ENCODE measurements at places on chromosomes 3 and 15.

GRCh38 chr3:182533394-182533793 lies 259.9 kb upstream of the ATP11B start:
- no peak for DNase-seq

GRCh38 chr15:52394118-52394517 lies 98.5 kb upstream of the MYO5C start:
- DNase-seq, result no peak

DNA sequence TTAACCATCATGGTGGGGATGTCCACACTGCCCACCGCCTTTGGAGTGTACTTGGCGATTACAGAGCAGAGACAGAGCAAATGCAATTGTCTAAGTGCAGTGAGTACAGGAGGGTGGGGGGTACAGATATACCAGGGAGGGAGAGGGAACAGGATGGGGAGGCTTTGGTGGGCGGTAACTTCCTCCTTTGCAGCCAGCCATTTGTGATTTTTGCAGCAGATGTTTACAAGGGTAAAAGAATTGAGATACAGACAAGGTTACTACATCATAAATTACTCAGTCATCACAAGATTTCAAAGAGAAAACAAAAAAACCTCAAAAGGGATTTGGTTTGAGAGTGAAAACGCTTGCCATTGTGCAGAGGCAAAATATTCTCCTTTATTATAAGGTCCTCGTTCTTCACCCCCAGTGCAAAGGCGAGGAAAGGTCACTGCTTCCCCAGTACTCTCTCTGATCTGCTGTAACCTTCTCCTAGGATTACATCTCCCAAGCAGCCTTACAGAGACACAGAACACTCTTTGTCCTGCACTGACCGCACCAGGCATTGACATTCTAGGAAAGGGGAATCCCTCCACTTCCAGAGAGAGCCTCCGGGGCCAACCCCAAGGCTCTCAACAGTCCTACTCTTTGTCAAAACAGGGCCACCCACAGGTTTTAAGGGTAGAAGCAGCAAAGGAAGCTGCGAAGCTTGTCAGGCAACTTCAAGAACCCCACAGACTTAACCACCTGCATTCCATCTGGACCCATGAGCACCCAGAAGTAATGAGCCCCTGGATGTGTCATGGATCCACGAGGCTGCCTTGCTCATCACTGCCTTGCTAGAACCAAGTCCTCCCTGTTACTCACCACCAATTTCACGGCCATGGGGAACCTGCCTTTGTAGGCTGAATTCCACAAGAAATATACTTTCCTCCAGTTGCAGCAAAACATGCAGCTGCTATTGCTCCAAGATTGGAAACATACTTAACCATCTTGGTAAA lies 117.3 kb downstream of the ADAMTS17 start:
- no peak for DNase-seq

- DNase-seq, result no peak
Measured at GRCh38 chr3:46420931-46421330, 13.9 kb downstream of the CCRL2 start.

- DNase-seq, result no peak
Measured at GRCh38 chr3:148233403-148233802, 464.3 kb upstream of the AGTR1 start.

DNA sequence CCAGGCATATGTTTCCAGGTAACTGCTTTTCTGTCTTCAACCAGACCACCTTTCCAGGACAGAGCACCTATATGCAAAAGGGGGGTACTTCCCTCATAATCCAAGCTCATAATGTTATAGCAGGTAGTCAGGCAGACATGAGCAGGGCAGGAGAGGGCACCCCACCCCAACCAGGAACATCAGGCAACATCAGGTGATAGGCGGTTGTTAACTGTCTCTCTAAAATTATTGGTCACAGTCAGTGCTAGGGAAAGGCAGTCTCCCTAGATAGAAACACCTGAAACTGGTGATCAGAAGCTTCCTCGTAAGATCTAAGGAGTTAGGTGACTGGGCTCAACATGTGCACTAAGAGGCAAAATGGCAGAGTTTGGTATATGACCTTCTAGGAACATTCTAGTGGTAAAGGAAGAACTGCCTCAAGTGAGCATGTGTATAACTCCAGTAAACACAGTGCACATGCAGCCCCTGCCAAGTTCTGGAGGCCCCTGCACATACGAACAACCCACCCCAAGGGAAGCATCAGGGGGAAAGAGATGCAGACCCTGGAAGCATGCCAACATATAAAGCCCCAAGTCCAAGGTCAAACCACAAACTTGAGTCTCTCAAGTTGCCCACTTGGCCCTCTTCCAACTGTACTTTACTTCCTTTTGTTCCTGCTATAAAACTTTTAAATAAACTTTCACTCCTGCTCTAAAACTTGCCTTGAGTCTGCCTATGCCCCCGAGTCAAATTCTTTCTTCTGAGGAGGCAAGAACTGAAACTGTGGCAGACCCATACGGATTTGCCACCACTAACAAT lies 270.9 kb downstream of the ULK4 start:
- no peak for DNase-seq

DNA sequence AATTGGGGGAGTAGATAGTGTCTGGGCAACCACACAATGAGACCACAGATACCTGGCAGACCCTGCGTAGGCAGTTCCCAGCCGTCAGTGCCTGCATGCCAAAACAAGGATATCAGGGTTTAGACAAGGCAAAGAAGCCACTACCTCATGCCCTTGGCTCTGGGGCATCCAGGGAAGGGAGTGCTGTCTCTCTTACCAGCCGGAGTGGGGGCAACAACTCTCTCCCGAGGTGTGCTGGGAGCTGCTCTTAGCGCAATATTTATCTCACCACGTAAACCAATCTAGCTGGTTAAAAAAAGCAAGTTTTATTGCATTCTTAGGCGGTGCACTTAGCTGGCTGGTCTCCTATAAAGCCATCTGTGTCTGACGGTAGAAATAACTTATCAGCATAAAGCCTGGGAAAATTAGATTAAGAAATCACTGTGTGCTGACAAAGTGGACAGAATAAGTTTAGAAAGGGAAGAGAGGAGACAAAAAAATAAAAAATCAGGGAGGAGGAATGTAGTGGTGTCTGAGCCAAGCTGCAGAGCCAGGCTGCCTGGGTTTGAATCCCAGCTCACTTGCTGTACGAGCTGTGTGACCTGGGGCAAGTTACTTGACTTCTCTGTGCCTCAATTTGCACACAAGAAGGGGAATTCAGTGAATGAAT lies 273.2 kb downstream of the PDZRN3 start:
- no peak for DNase-seq

- DNase-seq, result no peak
Measured at GRCh38 chr3:55252921-55253320, 234.2 kb downstream of the WNT5A start.

- DNase-seq, result no peak
Measured at GRCh38 chr3:38890426-38890825, 74.4 kb upstream of the SCN10A start.

DNA sequence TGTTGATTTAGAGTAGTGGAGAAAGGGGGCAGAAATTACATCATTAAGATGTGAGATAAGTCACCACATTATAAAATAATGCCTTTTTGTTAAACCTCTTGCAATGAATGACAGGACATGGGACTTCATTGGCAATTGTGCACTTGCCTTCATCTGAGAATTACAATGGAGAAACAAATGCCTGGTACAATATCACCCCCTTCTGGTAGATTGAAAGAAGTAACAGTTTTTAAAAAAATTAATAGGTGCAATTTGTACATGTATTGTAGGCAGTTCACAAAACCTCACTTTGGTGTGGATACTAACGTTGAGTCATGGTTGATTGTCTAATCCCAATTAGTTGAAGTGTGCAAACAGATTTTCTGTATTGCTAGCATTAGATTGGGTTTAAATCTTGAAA lies 4.6 kb upstream of the P2RY14 start:
- peak; percentile 66 for DNase-seq
